CD4-positive, alpha-beta T cell treated with Interleukin-1 beta for 1 hour (primary cell): ENCODE measurements at places on chromosomes 7 and 10.

DNA sequence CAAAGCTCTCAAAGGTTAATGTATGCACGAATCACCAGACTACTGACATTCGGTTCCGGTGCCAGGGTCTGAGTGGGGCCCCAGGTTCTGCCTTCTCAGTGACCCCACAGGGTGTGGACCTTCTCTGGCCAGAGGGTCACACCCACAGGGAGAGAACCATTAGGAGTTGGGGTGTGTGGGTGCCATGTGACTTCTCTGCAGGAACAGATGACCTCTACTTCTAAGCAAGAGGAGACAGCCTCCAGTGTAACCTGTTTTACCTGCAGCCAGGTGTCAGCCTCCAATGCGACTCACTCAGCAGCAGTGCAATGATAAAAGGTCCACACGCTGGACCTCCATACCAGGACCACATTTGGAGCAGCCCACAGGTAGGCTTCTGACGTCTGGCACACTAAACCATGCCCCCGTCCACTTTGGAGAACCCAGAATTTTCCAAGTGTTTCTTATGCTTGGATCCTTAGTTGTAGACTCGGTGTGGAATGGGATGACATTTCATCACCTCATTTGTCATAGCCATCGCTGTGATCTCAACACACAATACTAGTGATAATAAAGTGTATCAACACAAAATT lies 16.2 kb upstream of the INSIG1 start:
- DNase-seq = no peak

DNA sequence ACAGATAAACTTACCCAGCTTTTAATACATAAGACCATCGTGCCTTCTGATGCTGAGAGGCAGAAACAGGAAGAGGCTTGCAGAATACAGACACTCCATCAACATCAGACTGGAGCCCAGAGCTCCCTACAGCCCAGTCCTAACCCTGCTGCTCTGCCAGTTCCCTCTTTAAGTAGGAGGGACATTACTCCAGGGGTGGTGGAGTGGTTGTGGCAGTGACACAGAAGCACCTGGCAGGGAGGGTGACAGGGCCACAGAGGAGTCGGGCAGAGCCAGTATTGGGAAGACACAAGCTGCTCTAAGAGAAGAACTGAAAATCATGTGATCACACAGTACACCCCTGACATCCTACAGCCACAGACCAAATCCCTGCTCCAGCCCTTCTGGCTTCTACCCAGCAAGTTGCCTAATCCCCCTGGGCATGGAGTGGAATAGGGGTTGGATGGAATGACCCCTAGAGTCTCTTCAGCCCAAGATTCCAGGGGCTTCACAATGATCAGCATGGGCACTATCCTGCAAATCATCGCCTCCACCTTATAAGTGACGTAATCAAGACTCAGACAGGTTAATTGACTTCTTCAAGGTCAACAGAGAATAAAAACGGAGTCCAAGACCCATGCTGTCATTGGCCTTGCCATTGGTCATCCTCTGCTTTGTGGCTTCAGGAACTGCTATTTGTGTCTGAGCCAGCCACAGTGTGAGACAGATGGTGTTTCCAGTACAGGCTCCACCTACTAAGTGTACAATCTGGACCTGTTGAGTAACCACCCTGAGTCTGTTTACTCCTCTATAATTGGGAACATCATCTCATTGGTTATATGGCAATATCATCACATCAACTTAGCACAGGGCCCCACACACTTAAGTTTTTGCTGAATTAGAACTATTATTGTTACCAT lies 61.1 kb upstream of the ZMIZ1 start:
- DNase-seq = no peak

GRCh38 chr10:80622153-80622552 lies 84.5 kb downstream of the SH2D4B start:
- no peak for DNase-seq

GRCh38 chr10:132555648-132556575 lies 18.3 kb downstream of the INPP5A start:
- DNase-seq = no peak

- DNase-seq = no peak
Observed at GRCh38 chr7:66415659-66416265, 210.6 kb downstream of the TPST1 start.

- no peak for DNase-seq
Observed at GRCh38 chr10:35774109-35774508, 132.0 kb upstream of the FZD8 start.

GRCh38 chr7:108308903-108309302 lies 147.3 kb downstream of the NRCAM start:
- DNase-seq = no peak
